ENCODE measurements at places on chromosomes 11 and 22.

DNA sequence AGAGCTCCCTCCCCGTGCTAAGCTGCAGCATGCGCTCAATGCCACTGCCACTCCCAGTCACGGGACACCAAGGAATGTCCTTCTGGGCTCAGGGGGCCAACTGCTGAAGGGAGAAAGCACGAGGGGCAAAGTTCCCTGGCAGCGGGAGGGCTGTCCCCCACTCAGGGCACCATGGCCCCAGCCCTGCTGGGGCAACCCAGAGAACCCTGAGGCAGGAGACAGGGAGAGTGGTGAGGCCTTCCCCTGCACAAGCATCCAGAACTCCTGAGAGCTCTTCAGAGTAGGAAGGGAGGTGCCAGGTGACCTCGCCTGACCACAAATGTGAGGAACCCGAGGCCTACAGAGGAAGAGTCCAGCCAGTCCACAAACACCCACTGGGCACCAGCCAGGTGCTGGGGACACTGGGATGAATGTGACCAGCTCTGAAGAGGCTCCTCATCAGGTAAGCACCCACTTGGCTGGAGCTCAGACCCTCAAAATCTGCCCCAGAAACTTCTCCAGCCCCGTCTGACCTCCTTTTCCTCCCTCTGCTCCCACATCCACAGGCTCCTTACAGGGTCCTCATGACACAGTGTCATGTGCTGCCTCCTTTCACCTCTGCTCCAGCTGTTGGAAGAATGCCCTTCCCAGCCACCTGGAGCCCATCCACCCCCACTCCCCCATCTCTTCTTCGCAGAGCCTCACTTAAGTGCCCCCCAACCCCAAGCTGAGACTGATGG lies 15.6 kb downstream of the GDPD5 start:
- no peak for DNase-seq

DNA sequence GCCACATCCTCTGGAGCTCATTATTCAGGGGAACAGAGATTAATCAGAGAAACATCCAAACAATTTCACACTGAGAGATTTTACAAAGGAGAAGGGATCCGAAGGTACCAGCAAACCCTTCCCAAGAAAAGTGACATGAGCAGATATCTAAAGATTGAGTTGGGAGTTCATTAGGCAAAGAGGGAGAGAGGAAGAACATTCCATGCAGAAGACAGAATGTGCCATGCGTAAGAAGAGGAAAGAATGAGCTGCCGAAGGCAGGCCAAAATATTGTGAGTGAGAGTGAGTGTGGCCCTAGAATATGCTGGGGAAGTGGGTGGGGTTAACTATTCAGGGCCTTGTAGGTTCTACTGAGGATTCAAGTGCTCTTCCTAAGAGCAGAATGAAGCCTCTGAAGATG lies 50.0 kb upstream of the LYVE1 start:
- DNase-seq: no peak

GRCh38 chr11:119936426-119936825 lies 201.5 kb downstream of the TRIM29 start:
- DNase-seq: no peak

DNA sequence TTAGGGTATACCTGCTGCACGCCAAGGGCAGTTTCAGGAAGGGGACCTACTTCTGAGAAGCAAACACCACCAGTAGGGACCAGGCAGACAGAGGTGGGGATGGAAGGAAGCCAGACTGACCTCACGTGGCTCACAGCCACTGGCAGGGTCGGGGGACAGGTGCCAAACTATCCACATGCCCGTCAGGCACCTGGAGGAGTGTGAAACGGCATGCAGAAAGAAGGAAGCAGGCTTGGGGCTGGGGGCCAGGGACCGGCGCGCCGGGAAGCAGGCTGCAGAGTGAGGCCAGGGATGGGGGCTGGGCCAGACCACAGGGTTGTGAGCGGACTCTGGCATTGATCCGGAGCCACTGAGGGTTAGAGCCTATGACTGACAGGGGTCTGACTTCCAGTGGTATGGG lies 47.5 kb downstream of the CDKN1C start:
- no peak for DNase-seq

DNA sequence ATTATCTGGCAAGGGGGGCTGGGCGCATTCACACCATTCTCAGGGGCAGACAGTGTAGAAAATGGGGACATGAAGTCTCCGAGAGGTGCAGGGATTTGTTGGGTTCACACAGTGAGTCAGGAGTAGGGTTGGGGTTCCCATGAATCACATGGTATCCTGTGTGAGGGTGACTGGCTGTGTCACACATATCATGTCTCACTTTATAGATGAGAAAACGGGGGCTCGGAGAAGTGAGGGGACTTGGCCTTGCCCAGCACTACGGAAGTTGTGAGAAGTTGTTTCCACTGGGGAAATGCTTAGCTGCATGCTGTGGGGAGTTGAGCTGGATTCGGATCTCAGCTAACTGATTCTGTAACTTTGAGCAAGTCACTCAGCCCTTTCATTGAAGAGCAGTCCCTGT lies 4.2 kb downstream of the GAL3ST3 start:
- DNase-seq: peak; percentile 23

- DNase-seq: no peak
Observed at GRCh38 chr22:43428521-43428920, 16.7 kb downstream of the MPPED1 start.

DNA sequence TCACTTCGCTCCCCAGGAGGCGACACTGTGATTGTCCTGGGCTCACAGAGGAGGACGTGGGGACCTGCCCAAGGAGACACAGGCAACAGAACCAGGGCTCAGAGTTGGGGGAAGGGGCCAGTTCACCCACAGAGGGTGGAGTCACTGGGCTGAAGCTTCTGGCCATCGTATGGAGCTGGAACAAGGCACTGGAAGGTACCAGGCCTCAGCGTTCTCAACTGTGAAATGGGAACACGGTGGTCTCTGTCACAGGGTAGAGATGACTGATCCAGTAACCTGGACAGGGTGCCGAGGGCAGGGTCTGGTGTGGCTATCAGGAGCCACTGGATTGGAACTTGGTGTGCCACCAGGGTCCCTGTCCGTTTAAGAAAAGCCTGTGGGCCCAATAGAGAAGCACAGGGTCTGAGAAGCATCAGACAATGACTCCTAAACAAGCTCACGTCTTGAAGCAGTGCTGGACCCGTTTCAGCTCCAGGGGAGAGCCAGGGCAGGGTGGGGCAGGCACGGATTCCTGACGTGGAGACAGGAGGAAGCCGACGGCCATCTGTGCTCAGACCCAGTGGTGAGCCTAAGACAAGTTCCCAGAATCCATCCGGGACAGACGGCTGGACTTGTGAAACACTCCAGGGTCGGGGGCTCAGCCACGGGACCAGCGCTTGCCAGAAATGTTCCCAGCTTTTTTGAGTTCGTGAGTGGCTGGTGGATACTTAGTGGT lies 25.0 kb upstream of the KCNQ1OT1 start:
- no peak for DNase-seq

- DNase-seq: no peak
Observed at GRCh38 chr11:94459576-94459975, 34.1 kb downstream of the MRE11 start.

GRCh38 chr22:43479301-43479950 lies 67.6 kb downstream of the MPPED1 start:
- DNase-seq: no peak

GRCh38 chr11:107655602-107656001 lies 56.3 kb downstream of the SLN start:
- no peak for DNase-seq

- DNase-seq: no peak
Observed at GRCh38 chr11:7787239-7787638, 9.5 kb downstream of the OR5P2 start.

DNA sequence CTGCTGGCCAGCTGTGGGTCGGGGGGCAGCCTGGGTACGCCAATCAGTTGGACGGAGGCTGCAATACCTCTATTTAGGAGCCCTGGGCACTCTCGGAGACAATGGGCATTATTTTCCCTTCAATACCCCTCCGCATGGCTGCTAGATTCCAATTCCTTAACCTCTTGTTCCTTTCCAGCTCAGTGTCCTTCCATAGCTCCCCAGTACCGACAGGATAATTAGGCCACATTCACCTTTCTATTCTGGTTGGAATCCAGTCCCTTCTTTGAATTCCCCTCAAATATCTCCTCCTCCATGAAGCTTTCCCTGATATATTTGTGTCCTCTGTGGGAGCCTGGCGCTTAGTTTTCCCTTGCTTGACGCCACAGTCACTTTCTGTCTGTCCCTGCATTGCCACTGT lies 4.2 kb upstream of the BIK start:
- no peak for DNase-seq

DNA sequence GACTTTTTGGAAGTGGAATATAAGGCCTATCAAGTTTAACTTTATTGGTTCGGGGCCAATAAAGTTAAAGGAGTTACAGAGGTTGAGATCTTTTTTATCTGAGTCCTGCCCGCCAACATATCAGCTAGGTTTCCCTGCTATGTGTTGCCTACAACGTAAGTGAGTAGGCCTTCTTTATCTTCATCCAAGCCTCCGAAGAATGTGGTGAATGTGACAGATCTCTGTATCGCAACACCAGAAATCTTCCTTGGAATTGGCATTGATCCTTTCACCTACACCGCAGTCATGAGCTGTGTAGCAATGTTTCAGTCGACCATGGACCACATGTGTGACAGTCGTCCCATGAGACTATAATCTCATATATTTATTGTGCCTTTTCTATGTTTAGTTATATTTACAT lies 37.3 kb upstream of the CADM1 start:
- DNase-seq: no peak

DNA sequence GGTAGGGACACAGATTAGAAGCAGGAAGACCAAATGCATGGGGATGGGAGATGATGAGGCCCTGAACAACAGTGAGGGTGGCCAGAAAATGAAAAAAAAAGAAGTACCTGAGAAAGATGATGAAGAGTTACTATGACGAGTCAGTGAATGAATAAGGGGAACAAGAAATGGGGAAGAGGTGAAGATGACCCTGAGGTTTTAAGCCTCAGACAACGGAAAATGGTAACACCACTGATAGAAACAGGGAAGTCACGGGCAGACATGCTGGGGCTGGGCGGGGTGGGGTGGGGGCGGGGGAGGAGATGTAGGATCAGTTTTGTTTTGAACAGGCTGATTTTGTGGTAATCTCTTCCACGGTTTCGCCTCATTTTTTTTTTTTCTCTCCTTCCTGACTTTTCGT lies 205.1 kb upstream of the CADM1 start:
- peak; percentile 7 for DNase-seq

- no peak for DNase-seq
Observed at GRCh38 chr11:76568139-76568538, 102.4 kb downstream of the LRRC32 start.

DNA sequence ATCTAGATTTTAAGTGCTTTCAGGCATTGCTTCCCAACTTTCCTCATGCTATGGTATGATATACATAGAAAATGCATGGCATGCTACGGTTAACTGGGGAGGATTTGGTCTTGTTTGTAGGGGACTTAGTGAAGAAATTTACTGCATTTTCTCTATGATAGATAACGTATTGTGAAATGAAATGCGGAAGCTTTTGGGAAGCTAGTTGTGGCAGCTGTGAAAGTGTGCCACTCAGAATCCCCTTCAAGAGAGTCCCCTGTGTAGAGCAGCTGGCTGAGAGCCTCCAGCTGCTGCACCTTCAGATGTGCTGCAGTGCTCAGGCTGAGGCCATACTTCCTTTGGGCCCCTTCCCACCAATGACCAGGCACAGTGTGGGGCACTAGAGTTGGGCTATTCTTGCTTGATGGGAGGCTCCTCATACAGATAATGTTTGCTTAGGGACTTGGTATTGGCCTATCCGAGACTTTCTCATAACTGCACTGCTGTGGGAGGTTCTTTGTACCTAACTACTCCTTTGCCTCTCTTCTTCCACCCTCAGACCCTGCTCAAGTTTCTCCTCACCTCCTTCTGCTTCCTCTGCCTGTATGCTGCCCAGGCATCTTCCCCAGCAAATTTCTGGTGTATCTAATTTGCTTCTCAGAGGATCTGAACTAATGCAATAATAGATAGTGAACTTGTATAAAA lies 67.3 kb downstream of the HIPK3 start:
- no peak for DNase-seq

DNA sequence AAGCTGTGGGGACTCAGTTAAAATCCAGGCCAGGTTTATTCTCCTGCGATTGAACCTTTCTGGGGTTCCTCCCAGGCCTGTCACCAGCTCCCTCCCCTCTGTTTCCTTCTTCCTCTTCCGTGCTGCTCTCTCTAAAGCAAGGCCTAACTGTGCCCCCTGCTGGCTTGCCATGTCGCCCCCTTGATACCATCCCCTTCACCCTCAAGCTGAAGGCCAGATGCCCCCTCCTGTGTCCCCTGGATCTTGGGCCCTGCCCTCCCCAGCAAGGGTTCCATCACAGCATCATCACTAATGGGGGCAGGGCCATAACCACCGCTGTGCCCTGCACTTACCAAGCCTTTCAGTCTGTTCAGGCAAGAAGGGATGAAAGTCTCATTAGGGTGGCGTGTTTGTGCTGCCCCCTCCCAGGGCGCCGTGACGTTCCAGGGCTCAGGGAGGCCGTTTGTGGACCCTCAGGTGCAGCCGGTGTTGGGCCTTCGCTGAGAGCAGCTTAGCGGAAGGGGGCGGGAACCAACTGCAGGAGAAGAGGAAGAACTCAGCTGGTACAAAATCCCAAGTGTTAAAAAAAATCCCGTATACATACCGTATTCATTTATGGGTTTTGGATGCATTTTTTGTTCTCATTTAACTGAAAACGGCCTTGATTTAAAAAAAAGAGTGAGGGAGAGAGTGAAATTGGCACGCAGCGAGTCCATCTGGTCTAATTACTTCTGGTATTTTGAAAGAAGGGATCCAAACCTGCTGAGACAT lies 69.9 kb downstream of the MPPED1 start:
- peak; percentile 17 for DNase-seq

DNA sequence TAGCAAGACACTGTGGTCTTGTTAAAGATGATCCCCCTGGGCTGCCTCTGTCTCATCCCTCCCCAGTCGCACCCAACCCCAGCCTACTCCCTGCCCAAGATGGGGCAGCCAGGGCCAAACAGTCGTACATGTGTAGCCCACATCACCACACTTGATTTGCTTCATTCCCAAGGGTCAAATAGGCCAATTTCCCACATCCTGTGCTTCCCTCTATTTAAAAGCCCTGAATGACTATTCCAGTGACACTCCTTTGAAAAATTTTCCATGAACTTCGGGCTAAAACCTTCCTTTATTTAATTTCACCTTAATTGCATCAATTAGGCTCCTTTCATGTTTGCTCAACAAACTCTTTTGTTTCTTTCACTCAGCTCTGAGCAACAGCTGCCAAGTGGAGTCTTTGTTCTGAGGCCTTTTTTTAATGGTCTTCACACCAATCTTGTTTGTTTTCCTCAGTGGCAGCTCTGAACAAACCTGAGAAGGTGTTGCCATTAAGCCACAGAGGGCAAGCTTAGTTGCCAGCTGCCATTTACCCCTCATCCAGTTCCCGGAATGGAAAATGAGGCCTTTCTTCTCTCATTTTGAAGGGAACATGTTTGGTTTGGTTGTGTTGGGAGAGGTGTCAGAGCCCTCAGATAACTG lies 126.9 kb downstream of the APIP start:
- DNase-seq: no peak

DNA sequence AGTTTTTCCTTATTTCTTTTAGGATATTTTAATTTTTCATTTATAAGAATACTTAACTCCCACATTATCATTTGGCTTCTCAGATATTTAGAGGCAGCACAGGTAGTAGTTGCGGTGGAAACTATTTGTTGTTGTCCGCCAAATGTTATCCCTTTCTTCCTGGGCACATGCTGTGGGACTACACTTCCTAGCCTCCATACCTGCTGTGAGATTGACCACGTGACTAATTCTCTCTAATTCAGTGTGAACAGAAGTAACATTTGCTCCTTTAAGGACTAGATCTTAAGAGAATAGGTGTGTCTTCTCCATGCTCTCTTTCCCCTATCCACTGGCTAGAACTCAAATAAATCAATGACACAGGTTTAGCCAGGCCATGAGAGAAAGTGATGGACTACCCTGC lies 136.5 kb downstream of the ATG16L2 start:
- no peak for DNase-seq

Measured in CD4-positive, alpha-beta T cell treated with Interleukin-4 for 1 hour (primary cell).